ENCODE measurements at places on chromosomes 2 and 18. TPM values are rescaled to one million over a fixed set of nuclear protein-coding genes. Genes with fewer than 3 reads are reported as not detected.

The SPDYA gene
- total RNA-seq, result 1.1 TPM

The FEV gene
- not detected for total RNA-seq

The NYAP2 gene
- total RNA-seq, result not detected

The TEKT4 gene
- 0.27 TPM for total RNA-seq

The FBLN7 gene
- 29.6 TPM for total RNA-seq

The TMEM198 gene
- 3.3 TPM for total RNA-seq

The LCT gene
- 0.41 TPM for total RNA-seq

The ALPP gene
- not detected for total RNA-seq

DNA sequence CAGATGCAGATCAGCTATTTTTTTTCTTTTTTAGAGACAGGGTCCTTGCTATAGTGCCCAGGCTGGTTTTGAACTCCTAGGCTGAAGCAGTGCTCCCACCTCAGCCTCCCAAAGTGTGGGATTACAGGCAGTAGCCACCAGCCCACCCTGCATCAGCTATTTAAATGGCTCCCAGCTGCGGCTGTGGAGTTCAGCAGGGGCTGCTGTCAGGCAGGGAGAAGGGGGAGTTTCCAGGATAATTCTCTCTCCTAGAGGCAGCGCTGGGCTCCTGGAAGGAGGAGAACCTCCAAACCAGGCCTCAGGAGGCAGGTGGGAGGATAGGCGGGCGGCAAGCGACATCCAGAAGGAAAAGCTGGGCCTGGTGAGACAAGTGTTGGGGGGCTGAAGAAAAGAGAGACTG is 65.7 kb downstream of the ACTR2 start:
- no peak for DNase-seq

DNA sequence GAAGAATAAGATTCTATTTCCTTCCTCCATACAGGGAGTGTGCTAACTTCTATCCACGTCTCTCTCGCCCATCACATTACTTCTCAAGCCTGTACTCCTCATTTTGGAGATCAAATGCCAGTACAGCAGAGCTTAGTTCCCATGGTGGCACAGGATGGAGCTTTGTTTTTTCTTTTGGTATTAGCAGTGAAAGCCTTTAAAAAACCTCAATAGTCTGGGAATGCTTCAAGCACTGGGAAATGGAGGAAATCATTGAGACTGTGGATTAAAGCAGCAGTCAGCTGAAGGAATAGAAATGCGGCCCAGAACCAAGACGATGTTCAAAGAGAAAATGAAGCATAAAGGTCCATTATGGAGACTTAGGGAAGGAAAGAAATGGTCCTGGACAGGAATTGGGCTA is 102.3 kb downstream of the NRXN1 start:
- no peak for DNase-seq

DNA sequence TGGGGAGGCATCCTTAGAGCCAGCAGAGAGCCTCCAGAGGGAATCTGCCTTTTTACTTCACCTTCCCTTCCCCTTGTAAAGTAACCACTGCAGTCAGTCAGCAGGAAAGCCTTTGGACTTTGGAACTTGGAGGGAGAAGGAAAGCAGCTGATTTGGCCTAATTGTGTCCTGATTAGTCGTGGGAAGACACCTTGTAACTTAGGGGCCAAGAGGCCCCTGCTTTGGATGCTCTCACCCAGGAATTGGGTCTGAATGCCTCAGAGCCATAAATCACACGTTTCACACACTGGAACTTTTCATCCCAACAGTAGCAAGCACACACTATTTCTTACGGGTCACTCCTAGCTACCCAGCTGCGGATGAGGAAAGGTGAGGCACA is 81.0 kb upstream of the PPM1B start:
- no peak for DNase-seq

GRCh38 chr2:136015699-136016098 is 30.3 kb upstream of the DARS1 start:
- no peak for DNase-seq

GRCh38 chr2:237879991-237880560 is 20.7 kb downstream of the RAMP1 start:
- DNase-seq, result no peak

- no peak for DNase-seq
Observed at GRCh38 chr2:238097201-238097987, 2.7 kb upstream of the ESPNL start.

- no peak for DNase-seq
Observed at GRCh38 chr2:67321588-67321903, 75.6 kb upstream of the ETAA1 start.

DNA sequence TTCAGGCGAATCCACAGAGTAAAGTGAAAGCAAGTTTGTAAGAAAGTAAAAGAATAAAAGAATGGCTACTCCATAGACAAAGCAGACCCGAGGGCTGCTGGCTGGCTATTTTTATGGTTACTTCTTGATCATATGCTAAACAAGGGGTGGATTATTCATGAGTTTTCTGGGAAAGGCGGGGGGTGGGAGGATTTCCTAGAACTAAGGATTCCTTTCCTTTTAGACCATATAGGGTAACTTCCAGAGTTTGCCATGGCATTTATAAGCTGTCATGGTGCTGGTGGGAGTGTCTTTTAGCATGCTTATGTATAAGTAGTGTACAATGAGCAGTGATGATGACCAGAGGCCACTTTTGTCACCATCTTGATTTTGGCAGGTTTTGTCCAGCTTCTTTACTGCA is 59.8 kb downstream of the SLC4A3 start:
- no peak for DNase-seq

GRCh38 chr2:64244037-64244416 is 99.8 kb upstream of the PELI1 start:
- no peak for DNase-seq

GRCh38 chr2:157628477-157629415 is at the start of gene ACVR1C:
Gene ACVR1C (minus strand): TSS chr2:157628864. CDS start chr2:157628644, 220 bp downstream.
- DNase-seq, result peak; percentile 63

DNA sequence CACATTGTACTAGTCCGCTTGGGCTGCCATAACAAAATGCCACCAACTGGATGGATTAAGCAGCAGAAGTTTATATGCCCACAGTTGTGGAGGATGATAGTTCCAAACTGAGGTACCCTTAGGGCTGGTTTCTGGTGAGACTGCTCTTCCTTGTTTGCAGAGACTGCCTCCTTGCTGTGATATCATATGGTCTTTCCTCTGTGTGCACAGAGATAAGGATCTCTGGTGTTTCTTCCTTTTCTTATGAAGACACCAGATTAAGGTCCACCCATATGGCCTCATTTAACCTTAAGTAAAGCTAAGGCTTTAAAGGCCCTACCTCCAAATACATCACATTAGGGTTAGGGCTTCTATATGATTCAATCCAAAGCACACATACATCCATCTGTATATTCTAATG is 738.2 kb upstream of the GCFC2 start:
- no peak for DNase-seq

GRCh38 chr2:128302011-128302743 is 16.5 kb downstream of the HS6ST1 start:
- DNase-seq, result no peak

DNA sequence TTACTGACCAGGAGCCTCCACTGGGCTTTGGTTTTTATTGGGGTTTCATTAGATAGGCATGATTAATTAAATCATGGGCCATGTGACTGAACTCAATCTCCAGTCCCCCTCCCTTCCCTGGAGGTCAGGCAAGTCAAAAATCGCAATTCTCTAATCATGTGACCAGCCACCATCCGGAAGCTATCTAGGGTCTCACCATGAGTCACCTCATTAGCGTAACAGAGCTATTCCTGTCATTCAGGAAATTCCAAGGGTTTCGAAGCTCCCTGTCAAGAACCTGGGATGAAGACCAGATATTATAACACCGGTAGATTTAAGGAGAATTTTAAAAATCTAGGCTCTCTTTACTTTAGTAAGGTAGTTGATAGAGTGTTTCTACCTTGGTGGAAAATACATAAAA is 180.3 kb upstream of the TCF4 start:
- DNase-seq, result no peak

DNA sequence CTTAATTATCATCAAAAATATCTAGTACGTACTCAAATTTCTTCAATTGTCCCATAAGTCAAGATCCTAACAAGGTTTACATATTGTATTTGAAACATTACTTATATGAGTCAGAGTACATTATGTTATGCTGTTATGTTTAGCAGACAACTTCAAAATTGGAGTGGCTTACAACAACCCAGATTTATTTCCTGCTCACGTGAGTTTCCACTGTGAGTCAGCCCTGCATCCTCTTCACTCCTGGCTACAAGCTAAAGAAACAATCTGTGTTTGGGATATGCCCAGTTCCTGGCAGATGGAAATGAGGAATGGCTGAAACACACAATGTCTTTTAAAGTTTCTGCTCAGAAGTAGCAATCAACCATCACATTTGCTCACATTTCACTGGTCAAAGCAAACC is 31.5 kb upstream of the TANC1 start:
- no peak for DNase-seq

GRCh38 chr2:207405150-207405549 is 124.6 kb upstream of the CREB1 start:
- DNase-seq, result no peak

DNA sequence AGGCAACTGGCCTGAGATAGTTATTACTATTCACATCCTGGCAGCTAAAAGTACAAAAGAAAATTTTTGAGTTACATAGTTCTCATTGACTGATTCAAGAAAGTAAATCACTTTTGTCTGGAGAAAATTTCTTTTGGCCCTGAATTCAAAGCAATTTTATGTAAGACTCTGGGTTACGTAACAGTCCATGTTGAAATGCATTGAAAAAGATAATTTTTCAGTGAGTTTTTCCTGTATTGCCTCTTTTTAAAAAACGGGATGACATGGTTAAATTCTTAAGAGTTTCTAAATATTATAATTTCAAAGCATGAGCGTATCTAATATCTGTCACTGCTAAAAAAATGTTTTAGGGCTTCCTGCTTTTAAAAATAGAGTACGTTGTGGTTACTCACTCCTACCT is 72.7 kb downstream of the ANKRD12 start:
- DNase-seq, result no peak

GRCh38 chr2:144040834-144041233 is 479.1 kb downstream of the ZEB2 start:
- DNase-seq, result no peak

Data from activated T-helper 1 cell treated with anti-CD3 and anti-CD28 coated beads, Interleukin-12 subunit alpha, Interleukin-12 subunit beta, Interleukin-2, Interleukin-4 antibody, amounts not matched to agents 30 ng/mL and 10 ng/mL and 1 ng/mL, durations not matched to agents 14 hours and 24 hours and 36 hours (primary cell).